EH (cell line): ENCODE measurements at places on chromosomes 13 and 19.
A peak's percentile ranks its signal among the peaks of the same experiment; 100 is the strongest.

- DNase-seq = peak; percentile 31
Observed at GRCh38 chr13:111171629-111172028, 56.5 kb downstream of the ARHGEF7 start.

GRCh38 chr19:29928831-29929230 is 13.2 kb upstream of the URI1 start:
- DNase-seq = no peak

- DNase-seq = no peak
Observed at GRCh38 chr13:81487151-81487550, 1146.2 kb upstream of the SPRY2 start.

- no peak for DNase-seq
Observed at GRCh38 chr19:16581145-16581970, 9.1 kb upstream of the SLC35E1 start.

DNA sequence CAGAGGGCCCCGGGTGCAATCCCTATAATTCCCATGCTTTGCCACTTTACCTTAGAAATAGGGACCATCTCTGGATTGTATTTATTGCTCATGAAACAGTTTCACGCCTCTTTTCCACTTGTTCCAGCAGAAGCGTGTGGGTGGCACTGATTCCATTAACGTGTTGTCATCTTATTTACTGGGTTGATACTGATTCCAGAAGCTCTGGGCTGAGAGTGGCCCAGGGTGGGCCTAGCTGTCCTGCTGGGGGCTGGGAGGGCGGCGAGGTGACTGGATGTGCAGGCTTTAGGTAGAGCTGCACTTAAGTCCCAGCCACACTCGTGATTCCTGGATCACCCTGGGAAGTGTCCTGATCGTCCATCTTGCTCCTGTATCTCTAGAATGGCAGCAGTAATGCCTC is 155.0 kb downstream of the TEX29 start:
- no peak for DNase-seq

- peak; percentile 89 for DNase-seq
Observed at GRCh38 chr19:46634045-46634655, 1.9 kb downstream of the GNG8 start.

- no peak for DNase-seq
Observed at GRCh38 chr13:26864576-26864975, 104.0 kb upstream of the GPR12 start.

DNA sequence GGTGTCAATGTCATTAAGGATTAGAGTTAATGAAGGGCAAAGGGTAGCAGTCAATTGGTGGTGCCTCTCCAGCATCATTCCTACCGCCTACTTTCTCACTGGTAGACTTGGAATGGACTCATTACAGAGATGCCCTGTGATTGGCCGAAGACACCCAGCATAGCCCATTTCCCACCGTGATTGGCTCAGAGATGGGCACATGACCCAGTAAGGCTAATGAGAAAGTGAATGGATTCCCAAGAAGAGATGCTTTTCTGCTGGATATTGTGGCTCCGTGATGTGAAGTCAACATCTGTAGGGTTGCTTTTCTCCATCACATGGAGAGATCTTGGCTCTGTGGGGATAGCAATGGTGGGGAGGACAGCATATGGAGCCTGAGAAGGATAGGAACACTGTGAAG is 11.6 kb downstream of the VSIG10L start:
- no peak for DNase-seq

DNA sequence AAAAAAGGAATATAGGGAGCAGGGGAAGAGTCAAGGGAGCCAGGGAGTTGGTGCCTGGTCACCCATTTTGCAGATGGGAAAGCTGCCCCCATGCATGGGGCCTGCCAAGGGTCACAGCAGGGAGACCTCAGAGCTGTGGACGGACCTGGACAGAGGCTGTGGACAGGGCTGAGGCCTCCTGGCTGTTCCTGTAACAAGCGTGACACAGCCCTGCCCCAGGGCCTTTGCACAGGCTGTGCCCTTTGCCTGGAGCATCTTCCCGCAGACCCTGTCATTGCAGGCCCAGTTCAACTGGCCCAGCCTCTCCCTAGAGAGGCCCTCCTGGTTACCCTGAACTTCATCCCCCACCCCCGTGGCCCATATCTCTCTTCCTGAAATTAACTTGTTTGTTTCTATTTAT is 6.4 kb downstream of the TNFAIP8L1 start:
- no peak for DNase-seq

DNA sequence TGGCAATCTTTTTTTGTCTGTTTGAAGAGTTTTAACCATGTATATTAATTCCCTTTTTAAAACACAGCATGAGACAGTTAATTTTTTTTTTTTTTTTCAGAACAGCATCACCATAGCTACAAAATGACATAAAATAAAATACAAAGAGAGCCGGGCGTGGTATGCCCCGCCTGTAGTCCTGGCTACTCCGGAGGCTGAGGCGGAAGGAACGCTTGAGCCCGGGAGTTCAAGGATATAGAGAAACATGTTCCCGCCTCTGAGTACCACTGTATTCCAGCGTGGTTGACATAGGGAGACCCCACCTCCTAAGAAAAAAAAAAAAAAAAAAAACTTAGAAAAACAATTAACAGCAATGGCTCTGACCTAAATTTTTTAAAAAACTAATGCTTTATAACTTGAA is 10.0 kb upstream of the INSR start:
- DNase-seq = no peak

DNA sequence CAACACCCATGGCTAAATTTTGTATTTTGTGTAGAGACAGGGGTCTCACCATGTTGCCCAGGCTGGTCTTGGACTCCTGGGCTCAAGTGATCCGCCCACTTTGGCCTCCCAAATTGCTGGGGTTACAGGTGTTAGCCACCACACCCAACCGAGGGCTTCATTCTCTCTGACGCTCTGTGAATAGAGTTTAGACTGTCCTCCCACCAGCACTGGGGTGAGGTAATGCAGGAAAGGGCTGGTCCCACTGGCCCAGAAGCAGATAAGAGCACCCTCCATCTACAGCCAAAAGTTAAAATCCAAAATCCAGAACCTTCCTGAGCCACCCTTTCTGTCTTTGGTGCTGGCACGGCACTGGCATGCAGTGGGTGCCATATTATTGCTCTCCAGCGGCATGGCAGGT is 31.8 kb upstream of the HOMER3 start:
- DNase-seq = no peak

- DNase-seq = no peak
Observed at GRCh38 chr13:114263578-114263977, 17.8 kb upstream of the UPF3A start.

DNA sequence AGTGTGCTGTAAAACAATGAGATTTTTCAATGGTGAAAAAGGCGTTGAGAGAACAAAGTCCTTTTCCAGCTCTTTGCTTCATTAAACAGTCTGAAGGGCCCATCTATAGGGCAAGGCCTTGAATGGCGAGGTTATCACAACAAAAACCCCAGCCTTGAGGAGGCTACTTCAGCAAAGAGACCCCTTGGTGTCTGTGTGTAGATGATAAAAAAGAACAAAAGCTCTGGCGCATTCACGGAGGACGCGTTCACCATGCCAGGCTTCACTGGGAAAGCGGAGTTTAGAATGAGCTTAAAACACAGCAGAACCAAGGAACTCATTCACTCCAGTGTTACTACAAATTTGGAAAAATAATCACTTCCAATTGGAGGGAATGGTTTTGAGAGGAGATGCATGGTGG is 530.0 kb upstream of the ARGLU1 start:
- DNase-seq = no peak

DNA sequence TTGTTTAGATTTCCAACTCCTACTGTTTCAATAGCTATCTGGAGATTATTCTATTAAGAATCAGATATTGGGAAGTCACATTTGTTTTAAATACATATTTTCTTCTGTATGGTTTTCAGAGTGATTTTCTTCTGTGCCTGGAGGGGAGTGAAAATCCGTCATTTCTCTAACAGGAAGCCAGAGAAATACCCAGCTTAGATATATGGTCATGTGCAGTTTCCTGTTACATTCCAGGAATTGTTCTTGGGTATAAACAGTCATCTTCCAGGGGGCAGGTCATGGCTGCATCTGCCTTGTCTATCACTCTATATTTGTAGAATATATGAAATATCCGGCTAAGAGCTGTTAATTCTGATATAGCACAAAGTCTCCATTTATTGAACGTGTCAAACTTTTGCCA is 77.5 kb upstream of the MIR17HG start:
- no peak for DNase-seq

DNA sequence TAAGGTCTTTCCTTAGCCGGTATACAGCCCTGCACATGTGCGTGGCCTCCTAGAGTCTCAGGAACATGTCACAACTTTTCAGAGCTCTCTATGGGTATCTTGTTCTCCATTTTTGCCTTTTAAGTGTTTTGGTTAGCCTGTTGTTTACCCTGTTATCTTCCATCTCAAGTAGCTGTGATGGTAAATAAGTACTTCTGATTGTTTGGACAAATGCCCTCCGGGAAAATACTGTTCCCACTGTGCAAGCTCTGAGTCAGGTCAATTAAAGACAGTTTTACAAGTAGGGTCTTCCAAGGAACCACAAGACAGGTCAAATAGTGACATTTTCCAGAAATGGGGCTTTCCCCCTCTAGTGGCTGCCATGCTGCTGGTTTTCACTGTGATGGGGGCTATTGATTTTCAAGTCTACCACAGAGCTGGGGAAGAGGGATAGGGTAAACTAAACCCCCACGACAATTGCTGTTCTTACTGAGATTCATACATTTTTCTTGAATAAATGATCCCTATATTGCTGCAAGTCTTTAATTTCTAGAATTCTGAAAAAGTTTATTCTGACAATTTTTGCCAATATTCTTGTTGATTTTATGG is 109.5 kb downstream of the TM9SF2 start:
- DNase-seq = peak; percentile 37

- DNase-seq = peak; percentile 94
Observed at GRCh38 chr19:5718579-5719273, 1.2 kb downstream of the LONP1 start.

- no peak for DNase-seq
Observed at GRCh38 chr13:100828226-100828625, 153.6 kb upstream of the TMTC4 start.

DNA sequence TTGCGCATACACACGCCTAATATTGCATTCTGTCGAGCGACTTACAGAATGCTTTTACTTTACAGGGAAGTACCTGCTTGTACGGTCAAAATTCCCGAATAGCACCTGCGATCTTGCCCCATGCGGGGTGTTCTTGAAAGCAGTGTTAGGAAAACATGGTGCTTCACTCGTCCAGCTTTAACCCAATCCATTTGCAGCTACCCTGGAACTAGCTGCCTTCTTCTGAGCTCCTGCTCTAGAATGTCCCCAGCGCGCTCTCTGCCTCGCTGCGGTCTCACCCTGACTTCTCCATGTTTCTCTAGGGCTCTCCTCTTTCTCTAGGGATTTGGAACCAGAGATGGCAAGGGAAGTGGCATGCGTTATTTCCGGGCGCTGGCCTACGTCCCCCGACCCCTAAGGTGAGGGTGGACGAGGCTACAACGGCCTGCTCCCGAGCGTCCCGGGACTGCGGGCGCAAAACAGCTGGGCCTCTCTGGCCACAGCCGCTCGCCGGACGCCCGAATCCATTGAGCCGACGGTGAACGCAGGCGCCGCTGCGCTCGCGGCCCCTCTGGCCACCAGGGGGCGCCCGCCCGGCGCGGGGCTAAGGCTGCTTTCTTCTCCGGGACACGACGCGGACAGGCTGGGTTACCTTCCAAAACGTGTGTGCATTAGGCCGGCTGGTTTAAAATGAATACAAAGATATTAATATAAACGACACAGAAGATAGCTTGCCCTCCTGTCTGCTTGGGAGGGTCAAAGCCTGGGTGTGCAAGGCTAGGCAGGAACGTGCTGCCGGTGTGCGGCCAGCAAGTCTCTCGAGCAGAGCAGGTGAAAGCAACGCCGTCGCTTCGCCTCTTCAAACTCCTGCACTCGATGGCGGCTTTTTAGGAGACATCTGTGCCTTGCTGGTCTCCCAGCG is 1.8 kb upstream of the SPRY2 start:
- DNase-seq = peak; percentile 75

GRCh38 chr13:95644601-95645052 is at the start of gene DZIP1:
Gene DZIP1, minus strand, starts transcription at chr13:95644706. Its CDS starts 2,677 bp downstream, at chr13:95642029.
- DNase-seq = peak; percentile 88

- DNase-seq = peak; percentile 56
Observed at GRCh38 chr13:83618966-83619365, 263.3 kb downstream of the SLITRK1 start.

- DNase-seq = no peak
Observed at GRCh38 chr19:10566658-10567410, 1.0 kb upstream of the KRI1 start.

DNA sequence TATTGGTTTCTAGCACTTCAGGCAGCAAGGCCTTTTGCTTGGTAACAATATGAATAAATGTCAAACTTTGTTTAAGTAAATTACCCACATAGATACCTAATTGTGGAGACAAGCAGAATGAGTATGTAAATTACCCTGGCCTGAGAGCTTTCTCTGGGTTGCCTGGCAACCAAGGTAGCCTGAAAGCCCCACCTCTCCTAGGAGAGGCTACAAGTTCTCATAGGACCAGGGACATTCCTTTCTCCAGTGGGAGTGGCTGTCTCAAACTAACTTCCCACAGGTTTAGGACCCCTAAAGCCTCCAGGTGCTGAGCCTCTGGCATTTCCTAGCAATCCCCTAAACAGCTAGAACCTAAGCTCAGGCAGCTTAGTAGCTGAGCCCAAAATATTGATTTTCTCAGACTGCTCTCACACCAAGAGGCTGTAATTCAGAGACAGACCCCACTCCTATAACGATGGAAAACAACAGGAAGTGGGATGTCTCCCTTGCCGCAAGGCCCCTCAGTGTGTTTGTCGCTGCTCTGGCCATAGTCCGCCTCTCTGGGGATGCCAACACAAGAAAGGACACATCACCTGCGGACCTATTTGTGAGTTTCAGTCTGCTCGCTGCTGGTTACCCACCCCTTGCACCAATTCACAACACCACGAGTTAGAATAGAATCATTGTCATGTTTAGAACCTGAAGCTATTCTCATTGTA is 207.3 kb downstream of the DLEU7 start:
- no peak for DNase-seq

DNA sequence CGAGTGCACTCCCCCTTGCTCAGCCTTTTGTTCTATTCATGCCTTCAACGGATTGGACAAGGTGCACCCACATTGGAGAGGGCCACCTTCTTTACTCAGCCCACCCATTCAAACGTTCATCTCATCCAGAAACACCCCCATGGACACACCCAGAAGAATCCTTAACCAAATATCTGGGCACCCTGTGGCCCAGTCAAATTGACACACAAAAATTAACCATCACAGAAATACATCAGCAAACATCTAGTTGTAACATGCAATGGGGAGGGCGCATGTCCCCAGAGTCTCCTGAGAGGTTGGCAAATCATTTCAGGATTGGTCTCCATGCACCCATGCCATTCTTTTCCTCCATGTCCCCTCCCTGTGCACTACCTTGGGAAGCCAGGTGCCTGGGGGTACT is 167.1 kb downstream of the ZNF536 start:
- no peak for DNase-seq

DNA sequence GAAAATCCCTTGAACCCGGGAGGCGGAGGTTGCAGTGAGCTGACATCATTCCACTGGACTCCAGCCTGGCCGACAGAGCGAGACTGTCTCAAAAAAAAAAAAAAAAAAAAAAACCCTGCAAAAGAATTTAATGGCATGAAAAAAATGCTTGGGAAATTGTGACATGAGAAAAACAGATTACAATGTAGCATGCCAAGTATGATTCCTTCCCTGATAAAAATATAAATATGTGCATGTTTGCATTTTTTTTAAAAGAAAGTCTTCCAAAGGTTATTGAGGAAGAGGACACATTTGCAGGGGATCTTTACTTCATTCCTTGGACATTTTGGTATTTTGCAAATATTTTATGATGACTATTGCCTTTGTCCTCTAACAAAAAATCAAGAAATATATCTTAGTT is 14.5 kb upstream of the ZBTB32 start:
- peak; percentile 72 for DNase-seq
